Gastrocnemius medialis (tissue), 4 donors: ENCODE measurements at places on chromosomes 1 and 21.

- no peak for DNase-seq
Observed at GRCh38 chr1:30381266-30381665, 342.1 kb downstream of the MATN1 start.

- DNase-seq = no peak
Observed at GRCh38 chr1:114113411-114114184, 40.1 kb downstream of the SYT6 start.

GRCh38 chr1:13706046-13706445 lies 6.1 kb downstream of the PRDM2 start:
- no peak for DNase-seq

GRCh38 chr1:76239470-76239918 lies 164.9 kb downstream of the ST6GALNAC3 start:
- DNase-seq = no peak

GRCh38 chr21:16363518-16363917 lies 633.7 kb downstream of the USP25 start:
- no peak for DNase-seq

DNA sequence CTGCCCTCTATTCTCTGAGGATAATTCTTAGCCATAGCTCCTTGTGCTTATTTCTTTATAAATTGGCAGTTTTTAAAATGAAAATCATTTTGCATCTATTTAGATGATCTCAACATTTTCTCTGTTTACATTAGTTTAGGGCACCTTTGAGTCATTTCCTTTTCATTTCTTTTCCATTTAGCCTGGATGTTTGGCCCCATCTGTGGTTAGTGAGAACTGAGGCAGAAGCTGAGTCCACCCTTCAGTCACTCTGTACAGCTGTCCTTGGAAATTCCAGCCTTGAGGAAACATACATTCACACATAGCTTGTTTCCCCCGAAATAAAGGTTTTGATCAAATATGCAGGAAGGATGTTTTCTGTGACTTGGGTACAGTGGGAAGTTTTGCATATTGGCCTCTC lies 123.7 kb downstream of the NTNG1 start:
- DNase-seq = no peak

DNA sequence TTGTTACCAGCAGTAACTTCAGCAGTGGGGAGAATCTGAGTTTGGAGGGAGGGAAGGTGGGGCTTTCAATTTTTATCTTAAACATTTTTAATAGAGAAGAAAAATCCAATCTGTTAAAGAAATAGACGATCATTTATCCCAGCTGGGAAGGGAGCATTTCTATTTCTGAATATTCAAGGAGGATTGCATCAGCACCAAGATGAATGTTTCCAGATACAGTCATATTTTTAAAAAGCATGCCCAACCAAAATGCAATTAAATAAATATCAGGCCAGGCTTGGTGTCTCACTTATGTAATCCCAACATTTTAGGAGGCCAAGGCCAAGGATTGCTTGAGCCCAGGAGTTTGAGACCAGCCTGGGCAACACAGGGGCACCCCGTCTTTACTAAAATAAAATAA lies 1.7 kb upstream of the ATP1A4 start:
- no peak for DNase-seq

DNA sequence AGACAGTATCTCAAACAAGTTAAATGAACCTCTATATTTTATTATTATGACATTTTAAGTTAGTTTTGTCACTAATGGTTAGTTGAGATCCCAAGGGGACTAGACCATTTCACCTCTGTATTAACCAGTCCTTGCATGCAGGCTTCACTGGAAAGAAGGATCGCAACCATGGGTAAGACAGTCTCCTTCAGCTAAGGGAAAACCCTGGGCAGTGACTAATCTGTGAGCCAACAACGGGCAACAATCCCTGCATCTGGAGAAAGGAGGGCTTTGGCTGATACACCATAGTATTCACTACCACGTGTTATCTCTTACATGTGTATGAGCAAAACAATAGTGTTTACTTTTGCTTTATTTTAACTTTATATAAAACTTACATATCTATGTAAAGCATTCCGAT lies 708.8 kb upstream of the CHRM3 start:
- DNase-seq = no peak

GRCh38 chr1:162386292-162387225 lies 5.0 kb downstream of the C1orf226 start:
- DNase-seq = no peak

DNA sequence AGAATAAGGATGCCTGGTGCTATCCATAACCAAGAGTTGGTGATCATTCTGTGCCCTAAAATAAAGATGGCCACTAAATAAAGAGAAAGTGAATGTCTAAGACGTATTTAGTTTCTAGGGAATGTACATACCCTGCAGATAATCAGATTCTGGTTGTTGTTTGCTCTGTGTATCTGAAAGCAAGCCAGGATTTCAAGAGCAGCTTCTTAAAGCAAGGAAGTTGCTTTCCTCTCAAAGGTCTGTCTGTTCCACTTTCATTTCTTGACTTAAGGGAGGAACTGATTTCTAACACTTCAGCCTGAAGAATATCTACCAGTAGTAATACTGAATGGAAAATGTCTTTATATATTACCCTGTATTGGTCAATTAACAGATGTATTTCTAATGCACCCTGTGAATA lies 88.8 kb downstream of the KIF1B start:
- no peak for DNase-seq

- no peak for DNase-seq
Observed at GRCh38 chr1:7317888-7318287, 453.2 kb upstream of the VAMP3 start.
